ENCODE measurements at places on chromosomes 2 and 18.

DNA sequence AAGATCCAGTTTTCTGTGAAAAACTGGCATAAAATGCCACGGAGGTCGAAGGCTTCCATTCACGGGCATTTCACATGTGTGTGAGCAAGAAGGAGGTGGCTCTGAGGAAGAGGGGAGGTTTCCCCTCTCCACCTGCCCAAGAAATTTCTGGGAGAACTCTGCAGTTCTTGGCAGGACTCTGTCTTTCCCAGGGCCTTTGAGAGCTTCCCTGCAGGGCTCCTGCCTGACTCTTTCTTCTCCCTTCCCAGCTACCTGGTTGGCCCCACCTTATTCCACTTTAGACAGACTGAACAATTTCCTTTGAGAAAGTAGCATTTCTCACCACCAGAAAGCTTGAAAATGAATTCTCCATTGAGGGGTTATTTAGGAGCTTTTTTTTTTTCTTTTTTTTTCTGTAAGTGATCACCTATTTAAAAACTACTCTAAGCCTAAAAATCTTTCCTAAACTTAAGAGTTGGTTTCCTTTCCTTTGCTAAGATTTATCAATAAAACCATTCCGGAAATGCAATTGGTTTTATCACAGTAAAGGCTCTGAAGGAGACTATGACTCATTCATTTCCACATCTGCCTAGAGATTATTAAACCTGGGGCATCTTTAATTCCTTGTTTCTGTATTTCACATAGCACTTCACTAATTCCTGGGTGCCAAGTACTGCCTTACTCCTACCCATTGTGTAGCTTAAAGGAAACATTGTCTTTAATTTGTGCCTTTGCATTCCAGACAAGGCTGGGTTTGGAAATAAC, 59.3 kb downstream of the UNC80 start:
- H3K27me3 ChIP-seq = no peaks in the 10 kb centered on the region
- no peak for DNase-seq
- no peaks in the 10 kb centered on the region for H3K36me3 ChIP-seq
- no peak overlapping the region for H3K4me3 ChIP-seq
- H3K4me1 ChIP-seq = no peaks in the 10 kb centered on the region
- H3K27ac ChIP-seq = no peak overlapping the region

GRCh38 chr2:98764499-98764898, 33.6 kb upstream of the MGAT4A start:
- DNase-seq = no peak
- H3K4me1 ChIP-seq = peaks cover 68% of the 10 kb centered on the region
- H3K36me3 ChIP-seq = no peaks in the 10 kb centered on the region
- no peaks in the 10 kb centered on the region for H3K27me3 ChIP-seq
- H3K4me3 ChIP-seq = no peak overlapping the region
- H3K27ac ChIP-seq = no peak overlapping the region

DNA sequence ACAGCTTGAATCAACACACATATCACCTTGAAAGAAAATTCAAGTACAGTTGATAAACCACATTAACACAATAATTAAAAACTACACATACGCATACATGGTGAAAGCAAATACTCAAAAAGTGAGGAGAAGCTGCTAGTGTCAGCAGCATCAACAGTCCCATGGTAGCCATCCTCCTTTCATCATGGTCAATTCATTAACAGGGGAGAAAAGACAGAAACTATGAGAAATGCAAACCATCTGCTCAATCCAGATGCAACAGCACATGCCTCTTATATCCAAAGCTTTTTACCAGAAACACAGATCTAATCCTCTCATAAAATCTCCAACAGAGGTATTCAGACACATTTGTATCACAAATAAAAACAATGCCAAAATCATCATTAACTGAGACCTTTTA, 81.9 kb upstream of the CHRNA1 start:
- H3K27ac ChIP-seq = no peak overlapping the region
- no peaks in the 10 kb centered on the region for H3K36me3 ChIP-seq
- no peaks in the 10 kb centered on the region for H3K27me3 ChIP-seq
- no peaks in the 10 kb centered on the region for H3K4me1 ChIP-seq
- H3K4me3 ChIP-seq = no peak overlapping the region

DNA sequence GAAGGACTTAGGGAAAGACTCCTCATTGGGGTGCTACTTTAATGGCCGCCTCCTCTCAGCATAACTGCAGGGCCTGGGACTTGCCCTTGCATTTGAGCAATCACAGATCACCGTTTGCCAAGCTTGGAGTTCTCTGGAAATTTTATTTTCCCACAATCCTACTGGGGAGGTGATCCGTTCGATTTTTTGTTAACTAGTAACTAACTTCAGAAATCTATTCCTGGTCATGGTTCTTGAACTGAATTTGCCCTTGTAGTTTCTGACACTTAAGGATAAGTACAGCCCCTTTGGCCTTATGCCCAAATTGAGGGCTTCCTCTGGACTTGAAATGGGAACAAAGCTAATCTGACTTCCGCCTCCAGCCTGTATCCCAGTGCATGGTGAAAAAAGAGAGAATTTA, 60.5 kb upstream of the ST3GAL5 start:
- no peaks in the 10 kb centered on the region for H3K36me3 ChIP-seq
- no peak overlapping the region for H3K27ac ChIP-seq
- no peaks in the 10 kb centered on the region for H3K27me3 ChIP-seq
- no peaks in the 10 kb centered on the region for H3K4me1 ChIP-seq

DNA sequence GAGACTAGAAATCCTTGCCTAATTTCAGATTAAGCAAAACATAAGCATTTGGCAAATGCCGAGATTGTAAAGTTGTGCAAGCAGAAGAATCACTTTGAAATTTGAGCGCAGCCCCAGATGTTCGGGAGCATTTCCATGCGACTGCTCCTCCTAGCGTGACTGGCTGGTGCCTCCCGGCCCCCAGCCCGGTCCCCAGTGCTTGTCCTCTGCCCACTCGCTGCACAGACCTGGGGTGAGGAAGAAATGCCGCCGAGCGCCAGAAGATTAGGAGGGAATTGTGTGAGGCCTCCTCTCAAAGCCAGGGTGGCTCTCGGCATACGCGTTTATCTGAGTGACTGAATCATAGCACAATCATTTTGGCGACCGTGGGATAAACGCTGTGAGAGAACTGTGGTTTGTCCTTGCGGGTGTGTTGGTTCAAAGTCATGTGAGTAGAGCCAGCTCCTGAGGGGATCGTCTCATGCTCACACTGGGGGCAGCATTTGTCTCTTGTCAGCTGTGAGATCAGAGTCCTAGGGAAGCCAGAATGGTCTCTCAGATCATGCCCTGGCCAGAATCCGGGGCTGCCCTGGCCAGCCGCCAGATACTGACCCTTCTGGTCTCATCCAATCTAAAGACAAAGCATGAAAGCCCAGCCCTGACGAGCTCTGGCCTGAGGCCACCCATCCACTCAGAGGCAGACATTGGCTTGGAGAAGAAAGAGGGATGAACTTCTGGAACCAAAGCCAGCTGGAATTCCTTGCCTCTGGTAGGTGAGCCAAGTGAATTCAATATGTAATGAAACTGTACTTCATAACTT, 189.3 kb downstream of the SH3RF3 start:
- H3K36me3 ChIP-seq = no peaks in the 10 kb centered on the region
- no peak for DNase-seq
- H3K4me1 ChIP-seq = peaks cover 12% of the 10 kb centered on the region
- H3K27me3 ChIP-seq = no peaks in the 10 kb centered on the region
- no peak overlapping the region for H3K27ac ChIP-seq

DNA sequence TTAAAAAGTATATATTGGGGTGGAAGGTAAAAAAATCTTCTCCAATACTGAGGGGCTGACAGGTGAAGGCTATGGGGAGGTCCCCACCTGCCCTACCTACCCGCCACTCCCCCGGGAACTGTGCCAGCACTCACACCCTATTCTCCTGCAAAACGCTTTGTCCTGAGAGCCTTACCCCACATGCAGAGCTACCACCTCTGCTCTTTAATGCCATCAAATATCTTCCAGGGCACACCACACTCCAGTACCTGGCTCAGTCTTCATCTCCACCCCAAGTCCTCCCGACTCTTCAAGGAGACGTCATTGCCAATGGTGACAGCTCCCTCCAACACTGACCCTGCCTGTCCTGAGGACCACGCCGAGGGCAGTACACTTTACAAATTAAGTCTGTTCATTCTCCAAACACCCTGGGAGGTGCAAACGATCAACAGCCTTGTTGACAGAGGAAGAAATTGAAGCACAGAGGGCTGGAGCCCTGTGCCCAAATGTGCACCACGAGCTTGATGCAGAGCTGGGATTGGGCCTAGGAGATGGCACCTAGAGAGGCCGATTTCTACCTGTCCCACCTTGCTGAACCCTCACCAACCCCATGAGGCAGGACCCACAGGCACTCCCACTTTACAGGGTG, 6.0 kb upstream of the GPR55 start:
- H3K27me3 ChIP-seq = no peaks in the 10 kb centered on the region
- H3K4me1 ChIP-seq = peaks cover 6% of the 10 kb centered on the region
- no peak overlapping the region for H3K4me3 ChIP-seq
- H3K36me3 ChIP-seq = no peaks in the 10 kb centered on the region
- DNase-seq = no peak
- H3K27ac ChIP-seq = no peak overlapping the region

DNA sequence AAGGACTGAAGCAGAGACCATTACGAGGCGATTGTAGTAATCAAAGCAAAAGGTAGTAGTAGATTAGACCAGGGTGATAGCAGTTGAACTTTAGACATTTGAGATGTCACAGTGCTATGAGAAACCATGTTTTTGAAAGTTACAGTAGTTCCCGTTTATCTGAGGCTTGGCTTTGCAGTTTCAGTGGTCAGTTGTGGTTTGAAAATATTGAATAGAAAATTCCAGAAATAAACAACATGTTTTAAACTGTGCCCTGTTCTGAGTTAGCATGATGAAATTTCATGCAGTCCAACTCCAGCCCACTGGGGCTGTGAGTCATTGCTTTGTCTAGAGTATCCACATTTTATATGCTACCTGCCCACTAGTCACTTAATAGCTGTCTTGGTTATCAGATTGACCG, 47.5 kb downstream of the ZNF638 start:
- no peak overlapping the region for H3K27ac ChIP-seq
- no peak for DNase-seq

DNA sequence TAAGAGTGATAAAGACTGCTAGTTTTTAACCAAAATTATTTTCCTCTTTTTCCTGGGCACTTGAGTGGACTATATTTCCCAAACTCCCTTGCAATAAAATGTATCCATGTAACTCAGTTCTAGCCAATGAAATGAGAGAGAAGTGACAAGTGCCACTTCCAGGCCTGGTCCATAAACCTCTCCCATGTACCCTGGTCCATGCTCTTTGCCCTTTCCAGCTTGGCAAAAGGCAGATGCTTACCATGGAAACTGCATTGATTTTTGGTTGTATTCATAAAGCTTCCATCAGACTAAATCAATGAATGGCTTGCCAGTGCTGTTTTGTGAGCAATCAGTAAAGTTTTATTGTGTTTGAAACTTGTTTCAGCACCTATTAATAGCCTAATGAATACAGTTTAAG, 229.3 kb downstream of the TNS1 start:
- no peaks in the 10 kb centered on the region for H3K4me1 ChIP-seq
- H3K36me3 ChIP-seq = no peaks in the 10 kb centered on the region
- H3K4me3 ChIP-seq = no peak overlapping the region
- H3K27me3 ChIP-seq = no peaks in the 10 kb centered on the region

DNA sequence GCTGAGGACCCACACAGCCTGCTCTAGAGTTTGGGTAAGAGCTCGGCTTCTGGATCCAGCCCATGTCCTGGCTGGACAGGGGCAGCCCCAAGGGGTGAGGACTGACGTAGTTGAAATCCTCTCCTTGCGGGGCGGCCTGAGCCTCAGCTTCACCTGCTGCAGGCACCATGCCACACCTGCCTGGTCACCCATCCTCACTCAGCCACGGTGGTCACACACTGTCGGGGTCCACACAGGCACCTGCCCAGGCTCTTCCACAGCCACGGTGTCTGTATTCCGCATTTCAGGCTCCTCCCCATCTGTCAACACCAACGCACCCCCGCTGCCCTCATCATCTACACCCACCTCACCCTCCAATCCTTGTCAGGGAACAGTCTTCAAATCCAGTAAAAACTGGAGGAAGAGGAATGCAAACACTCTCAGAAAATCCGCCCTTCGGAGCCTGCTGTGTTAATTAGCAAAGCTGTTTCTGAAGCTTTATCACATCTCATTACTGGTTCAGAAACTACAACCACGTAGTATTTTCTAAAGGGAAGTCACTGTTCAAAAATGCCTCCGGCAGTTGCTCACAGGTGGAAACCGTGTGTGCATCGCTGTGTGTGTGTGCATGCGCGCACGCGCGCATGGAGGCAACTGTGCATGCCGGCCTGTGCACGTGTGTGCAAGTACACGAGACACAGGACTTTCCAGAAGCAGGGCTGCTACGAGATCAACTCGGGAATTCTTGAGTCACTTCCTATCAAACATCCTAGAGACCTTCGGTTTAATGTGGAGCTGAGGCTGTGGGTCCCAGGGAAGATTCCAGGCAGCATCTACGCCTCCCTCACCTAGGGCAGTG, 38.2 kb downstream of the SLC66A2 start:
- H3K27me3 ChIP-seq = no peaks in the 10 kb centered on the region
- no peak overlapping the region for H3K27ac ChIP-seq
- peaks cover 9% of the 10 kb centered on the region for H3K4me1 ChIP-seq
- DNase-seq = no peak

- H3K27me3 ChIP-seq = no peaks in the 10 kb centered on the region
- H3K4me1 ChIP-seq = peaks cover 24% of the 10 kb centered on the region
- peak overlapping the region; percentile 17 for H3K27ac ChIP-seq
- DNase-seq = peak; percentile 67
Observed at GRCh38 chr2:74290466-74291217, 52.6 kb downstream of the SLC4A5 start.

- DNase-seq = no peak
- H3K27me3 ChIP-seq = no peaks in the 10 kb centered on the region
- no peaks in the 10 kb centered on the region for H3K36me3 ChIP-seq
- H3K4me3 ChIP-seq = no peak overlapping the region
- H3K4me1 ChIP-seq = peaks cover 4% of the 10 kb centered on the region
- no peak overlapping the region for H3K27ac ChIP-seq
Observed at GRCh38 chr2:74953796-74954499, 4.5 kb upstream of the POLE4 start.

DNA sequence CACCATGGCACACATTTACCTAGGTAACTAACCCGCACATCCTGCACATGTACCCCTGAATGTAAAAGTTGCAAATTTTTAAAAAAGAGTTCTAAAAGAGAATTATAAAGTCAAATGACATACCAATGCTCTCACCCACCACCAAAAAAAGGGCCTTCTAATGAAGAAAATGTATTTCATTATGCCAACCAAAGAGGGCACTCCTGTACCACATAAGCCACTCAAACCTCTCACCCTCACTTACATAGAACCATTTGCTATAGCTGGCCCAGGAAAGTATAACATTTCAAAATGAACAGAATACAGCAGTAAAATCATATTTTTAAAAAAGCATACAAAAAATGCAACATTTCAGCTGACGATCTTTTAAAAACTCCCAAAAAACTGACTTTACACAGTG, 241.5 kb upstream of the PKDCC start:
- H3K4me3 ChIP-seq = no peak overlapping the region
- H3K36me3 ChIP-seq = no peaks in the 10 kb centered on the region
- H3K27me3 ChIP-seq = peaks cover 7% of the 10 kb centered on the region
- H3K27ac ChIP-seq = no peak overlapping the region

Measured in CD8-positive, alpha-beta memory T cell (primary cell).